T-helper 9 cell (primary cell): ENCODE measurements at places on chromosomes 16 and 17.

DNA sequence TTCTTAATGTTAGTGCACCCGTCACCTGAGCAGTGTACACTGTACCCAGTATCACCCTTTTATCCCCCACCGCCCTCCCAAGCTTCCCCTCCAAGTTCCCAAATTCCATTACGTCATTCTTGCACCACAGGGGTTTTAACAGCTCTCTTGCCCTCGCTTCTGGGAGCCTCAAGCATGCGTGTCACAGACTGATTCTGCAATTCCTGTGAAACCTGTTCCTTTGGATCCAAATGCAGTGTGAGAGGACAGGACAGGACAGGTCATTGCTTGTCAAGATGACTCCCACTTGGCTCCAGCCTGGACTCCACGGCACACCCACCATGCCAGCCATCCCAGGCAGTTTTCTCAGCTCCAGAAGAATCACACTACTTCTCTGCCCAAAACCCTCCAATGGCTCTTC is 44.1 kb downstream of the CYB5D2 start:
- no peak for DNase-seq

DNA sequence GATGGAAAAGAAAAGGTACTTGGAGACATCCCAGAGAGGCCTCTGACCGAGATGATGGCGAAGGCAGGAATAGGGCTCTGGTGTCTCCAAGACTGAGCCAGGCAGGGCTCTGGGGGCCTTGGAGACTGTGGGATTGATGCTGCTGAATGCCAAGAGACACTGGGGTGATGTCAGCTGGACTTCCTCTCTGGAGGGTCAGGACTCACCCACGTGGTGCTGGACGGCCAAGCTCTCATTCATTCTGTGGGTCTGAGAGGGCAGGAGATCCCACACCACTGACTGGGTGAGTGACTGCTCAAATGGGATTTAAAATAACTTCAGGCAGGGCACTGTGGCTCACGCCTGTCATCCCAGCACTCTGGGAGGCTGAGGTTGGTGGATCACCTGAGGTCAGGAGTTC is 64.8 kb downstream of the NT5M start:
- no peak for DNase-seq

- DNase-seq = no peak
Measured at GRCh38 chr16:3599922-3600321, 11.5 kb downstream of the SLX4 start.

DNA sequence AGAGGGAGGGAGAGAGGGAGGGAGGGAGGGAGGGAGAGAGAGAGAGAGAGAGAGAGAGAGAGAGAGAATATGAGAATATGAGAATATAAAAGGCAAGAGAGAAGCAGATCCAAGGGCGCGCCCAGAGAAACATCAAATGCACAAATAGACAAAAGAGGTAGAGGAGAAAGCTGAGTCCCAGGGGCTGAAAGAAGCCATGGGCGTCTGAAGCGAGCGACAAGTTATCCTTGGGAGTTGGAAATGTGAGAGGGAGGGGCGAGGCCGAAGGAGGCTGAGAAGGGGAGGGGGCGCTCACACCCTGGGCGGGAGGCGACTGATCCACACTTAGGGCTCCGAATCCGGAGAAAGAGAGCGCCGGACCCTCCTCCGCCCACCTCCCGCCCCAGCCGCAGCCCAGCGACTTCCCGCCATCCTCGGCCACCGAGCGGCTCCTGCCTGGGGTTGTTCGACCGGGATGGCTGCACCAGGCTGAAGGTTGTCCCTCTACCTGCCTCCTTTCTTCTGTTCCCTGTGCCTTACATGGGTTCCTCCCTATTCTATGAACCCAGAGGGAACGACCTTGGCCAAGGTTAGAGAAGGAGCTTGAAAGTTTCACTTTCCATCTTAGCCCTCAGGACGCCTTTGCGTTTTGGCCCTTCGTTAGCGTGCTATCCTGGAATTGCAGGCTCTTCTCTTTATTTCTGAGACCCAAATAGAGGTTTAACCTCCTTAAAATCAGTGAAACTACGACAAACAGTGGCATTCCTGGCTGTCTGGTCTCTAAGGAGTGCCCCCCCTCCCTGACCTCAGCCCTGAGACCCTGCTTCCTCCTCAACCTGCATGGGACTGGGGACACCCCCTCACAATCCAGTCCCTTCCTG is 21.2 kb upstream of the HOXB9 start:
- DNase-seq = no peak
